Stimulated activated CD4-positive, alpha-beta T cell treated with anti-CD3 and anti-CD28 coated beads, Interleukin-1b, Interleukin-23, amount 100 ng/mL, for 1 hour (primary cell): ENCODE measurements at places on chromosomes 12 and 14.
A peak's percentile ranks its signal among the peaks of the same experiment; 100 is the strongest.

- DNase-seq = no peak
Observed at GRCh38 chr12:108846290-108846701, 11.1 kb downstream of the SSH1 start.

- DNase-seq = no peak
Observed at GRCh38 chr14:28102001-28102400, 664.6 kb upstream of the FOXG1 start.

DNA sequence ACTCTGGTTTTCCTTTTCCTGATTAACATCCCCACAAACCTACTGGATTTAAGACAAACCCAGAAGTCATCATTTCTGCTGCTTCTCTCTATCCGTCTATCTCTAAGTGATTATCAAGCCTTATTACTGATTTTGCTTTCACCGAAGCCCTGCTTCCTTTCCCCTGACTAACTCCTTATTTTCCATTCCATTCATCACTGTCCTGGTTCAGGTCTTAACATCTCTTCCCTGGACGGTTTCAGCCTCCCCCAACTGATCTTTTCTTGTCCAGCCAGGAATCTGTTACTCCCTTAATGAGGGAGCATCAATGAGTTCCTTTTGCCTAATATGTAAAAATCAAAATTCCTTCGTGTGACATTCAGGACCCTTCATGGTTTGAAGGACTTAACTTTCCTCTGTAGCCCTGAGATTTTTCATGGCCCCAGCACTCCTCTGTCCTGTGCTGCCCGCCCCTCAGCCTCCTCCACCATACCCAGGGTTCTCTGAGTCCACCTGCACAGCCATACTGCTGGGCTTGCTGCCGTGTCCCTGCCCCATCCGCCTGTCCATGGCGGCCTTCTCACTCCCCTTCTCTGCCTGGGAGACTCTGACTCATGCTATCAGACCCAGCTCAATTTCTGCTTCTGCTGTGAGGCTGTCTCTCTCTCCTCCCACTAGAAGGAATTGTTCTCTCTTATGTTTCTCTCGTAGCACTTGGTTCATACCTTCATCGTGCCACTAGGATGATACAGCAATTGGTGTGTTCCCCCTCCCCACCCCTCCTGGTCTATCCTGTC, 167.8 kb upstream of the HIF1A start:
- DNase-seq = no peak

- no peak for DNase-seq
Observed at GRCh38 chr12:121800694-121801594, 2.9 kb upstream of the SETD1B start.

- DNase-seq = peak; percentile 70
Observed at GRCh38 chr12:569803-570434, 93.3 kb downstream of the NINJ2 start.

DNA sequence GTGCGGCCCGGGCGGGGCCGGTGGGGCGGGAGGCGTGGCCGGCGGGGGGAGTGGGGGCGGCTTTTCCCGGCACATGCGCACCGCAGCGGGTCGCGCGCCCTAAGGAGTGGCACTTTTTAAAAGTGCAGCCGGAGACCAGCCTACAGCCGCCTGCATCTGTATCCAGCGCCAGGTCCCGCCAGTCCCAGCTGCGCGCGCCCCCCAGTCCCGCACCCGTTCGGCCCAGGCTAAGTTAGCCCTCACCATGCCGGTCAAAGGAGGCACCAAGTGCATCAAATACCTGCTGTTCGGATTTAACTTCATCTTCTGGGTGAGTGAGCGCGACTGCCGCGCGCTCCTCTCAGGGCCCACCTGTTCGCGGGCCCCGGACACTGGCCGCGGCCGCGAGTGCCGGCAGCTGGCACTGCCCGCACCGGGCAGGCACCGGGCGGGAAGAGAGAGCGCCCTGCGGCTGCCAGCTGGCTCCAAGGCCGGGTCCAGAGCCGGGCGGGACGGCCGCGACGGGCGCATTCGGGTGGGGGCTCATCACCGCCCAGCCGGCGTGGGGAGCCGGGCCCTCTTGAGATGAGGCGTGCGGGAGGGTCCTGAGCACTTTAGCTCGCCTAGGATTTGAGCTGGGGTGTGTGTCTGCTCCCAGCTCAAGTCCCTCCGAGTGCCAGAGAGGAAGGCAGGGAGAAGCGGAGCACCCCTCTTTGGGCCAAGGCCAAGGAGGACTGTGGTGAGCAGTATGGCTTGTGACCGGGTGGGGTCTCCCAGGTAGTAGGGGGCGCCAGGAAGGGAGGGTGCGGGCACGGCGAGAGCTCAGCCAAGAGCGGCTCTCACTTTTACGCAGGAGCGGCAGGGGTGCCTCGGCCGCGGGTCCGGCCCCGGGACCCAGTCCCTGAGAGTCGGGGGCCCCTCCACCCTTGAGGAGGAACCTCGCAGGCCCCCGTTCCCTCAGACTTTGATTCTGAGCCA, at the start of gene CD9:
TSS of gene CD9 (plus strand) at position 145 of the 957 bp plus-strand sequence. CDS start at position 245, 100 bp downstream.
- DNase-seq = no peak

- DNase-seq = no peak
Observed at GRCh38 chr14:55073856-55074255, 22.4 kb downstream of the MAPK1IP1L start.

- DNase-seq = no peak
Observed at GRCh38 chr12:5094986-5095385, 51.3 kb downstream of the KCNA5 start.

DNA sequence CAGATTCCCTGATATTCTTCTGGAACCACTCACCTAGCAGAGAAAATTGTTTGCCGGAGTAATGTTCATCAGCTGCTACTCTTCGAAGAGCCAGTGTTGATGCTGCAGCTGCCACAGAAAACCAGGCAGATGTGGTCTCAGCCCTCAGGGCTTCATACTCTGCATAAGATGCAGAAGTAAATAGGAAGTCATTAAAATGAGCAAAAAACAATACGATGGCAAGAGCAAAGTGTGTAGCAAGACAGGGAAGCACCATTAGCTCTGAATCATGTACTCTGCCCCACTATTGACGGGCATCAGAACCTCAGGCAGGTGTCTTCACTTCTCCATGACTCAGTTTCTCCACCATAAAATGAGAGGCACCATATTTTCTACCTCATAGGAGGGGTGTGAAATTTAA, 991.6 kb upstream of the TMEM132C start:
- no peak for DNase-seq

GRCh38 chr12:6444704-6445688, at the start of gene CD27:
Gene CD27 (plus strand): TSS chr12:6444955. CDS start chr12:6445096, 141 bp downstream.
- no peak for DNase-seq

DNA sequence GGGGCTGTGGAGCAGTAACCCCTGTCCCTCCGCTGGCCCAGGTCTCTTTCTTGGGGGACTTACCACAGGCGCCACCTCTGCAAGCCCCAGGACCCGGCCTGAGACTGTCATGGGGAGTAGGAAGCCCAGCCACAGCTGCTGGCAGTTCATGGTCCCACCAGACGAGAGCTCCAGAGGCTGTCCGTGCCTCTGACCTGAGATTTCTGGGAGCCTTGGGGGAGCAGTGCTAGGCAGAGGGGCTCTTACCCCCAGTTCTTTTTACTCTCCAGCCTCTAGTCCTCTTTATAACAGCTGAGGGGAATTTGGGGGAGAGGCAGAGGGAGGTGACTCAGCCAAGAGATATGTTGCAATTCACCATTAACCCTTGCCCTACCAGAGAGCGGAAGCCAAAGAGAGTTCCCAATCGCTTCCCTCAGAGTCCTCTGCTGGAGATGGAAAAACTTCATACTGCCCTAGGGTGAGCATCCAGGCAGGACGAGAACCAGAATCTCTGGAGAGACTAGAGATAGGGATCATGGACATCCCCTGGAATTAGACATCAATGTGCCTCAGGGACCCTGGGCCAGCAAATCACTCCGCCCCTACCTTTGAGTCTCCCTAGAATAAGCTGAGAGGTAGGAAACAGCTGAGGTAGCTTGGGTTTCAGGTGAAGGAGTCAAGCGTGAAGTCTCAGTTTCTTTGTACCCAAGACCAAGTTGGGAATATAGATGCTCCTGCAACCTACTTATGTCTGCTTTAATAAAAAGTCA, at the start of gene MMP19:
TSS of gene MMP19 (minus strand) at position 256 of the 749 bp plus-strand sequence. CDS start at position 150, 106 bp downstream.
- no peak for DNase-seq

DNA sequence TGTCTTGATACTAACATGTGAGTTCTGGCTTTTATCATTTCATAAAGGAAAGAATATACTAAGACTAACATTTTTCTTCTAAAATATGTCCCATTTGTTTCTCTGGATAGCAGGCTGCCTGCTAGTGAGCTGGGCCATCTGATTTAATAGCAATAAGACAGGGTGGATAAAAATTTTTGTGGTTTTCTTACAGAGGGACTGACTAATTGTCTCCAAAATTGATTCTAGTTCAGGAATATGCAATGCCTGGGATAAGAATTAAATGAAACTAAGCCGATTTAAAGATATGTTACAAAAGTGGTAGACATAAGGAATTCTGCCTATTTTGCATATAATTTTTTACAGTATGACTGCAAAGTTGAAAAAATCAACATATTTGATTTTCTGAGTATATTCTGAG, 252.9 kb upstream of the NAV3 start:
- DNase-seq = no peak

- no peak for DNase-seq
Observed at GRCh38 chr12:45913631-45914030, 76.7 kb downstream of the SCAF11 start.

DNA sequence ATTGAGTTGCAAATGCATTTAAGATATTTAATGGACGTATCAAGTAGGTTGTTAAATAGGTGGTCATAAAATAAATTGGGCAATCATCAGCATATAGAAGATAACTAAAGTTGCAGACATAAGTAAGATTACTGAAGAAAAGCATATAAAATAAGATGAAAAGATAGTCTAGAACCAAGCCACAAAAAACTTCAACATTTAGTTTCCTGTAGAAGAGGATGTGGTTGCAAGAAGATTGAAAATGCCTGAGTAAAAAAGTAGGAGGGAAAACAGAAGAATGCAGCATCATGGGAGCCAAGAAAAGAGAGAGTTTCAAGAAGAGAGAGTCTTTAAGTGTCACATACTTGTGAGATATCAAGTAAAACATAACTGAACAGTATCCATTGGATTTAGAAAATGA, 17.6 kb upstream of the SLC16A7 start:
- no peak for DNase-seq

DNA sequence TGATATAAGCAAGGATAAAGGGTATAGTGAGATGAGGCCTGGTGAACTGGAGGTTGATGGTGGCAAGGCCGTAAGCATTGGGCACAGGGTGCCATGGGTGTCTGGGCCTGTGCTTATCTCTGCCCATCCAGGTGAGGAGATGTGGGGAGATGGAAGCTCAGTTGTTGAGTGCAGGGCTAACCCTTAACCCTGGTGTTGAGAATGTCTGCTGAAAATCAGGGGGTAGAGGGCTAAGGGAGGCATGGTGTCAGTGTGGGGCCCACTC, 86.1 kb downstream of the SYNE2 start:
- DNase-seq = no peak

GRCh38 chr12:102669056-102669455, 188.7 kb upstream of the IGF1 start:
- DNase-seq = no peak

GRCh38 chr14:69753860-69754259, 13.1 kb upstream of the SRSF5 start:
- no peak for DNase-seq

GRCh38 chr12:56873382-56873781, 60.8 kb downstream of the SDR9C7 start:
- no peak for DNase-seq

DNA sequence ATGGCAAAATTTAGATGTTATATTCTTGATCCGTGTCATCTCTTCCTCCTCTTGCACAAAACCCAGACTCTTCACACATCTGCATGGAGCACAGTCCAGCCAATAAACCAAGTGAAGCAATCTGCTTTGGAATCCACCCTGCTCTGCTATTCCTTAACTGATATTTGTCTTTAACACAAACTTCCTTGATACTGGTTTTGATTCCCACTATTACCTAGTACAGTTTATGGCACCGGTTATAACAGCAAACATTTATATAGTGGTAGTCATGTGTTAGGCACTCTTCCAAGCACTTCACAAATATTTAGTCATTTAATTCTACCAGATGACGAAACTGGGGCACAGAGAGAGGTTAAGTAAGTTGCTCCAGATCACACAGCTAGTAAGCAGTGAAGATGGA, 12.5 kb downstream of the STYK1 start:
- DNase-seq = no peak

DNA sequence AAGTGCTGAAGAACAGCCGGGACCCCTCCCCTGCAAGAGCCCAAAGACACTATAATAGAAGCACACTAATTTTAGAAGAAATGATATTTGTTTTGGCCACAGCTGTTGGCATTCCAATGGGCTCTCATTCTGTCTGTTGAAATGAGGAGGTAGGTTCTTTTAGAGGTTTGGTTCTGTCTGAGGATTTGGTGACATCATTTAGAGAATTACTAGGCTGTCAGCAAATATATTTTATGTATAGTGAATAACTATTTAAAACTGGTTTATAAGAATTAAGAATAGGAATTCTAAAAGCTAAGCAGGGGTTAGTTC, 200.7 kb upstream of the SLC38A2 start:
- no peak for DNase-seq

DNA sequence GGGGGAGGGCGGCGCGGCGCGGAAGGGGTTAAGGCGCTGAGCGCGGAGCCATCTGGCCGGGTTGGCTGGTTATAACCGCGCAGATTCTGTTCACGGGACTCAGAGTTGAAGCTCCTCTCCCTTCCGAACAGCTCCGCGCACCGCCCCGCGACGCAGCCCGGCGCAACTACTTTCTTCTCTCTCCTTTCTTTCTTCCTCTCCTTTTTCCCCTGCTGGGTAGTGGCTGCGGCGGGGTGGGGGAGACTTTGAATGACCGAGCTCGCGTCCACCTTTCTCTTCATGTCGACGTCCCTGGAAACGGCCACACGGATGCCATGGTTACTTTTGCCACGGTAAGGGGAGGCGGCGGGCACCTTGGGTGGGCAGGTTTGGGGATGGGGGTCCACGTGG, at the start of gene NTF3:
TSS of gene NTF3 (plus strand) at position 98 of the 390 bp plus-strand sequence. CDS start at position 315, 217 bp downstream.
- no peak for DNase-seq

GRCh38 chr12:132084621-132085290, 59.4 kb downstream of the DDX51 start:
- no peak for DNase-seq

DNA sequence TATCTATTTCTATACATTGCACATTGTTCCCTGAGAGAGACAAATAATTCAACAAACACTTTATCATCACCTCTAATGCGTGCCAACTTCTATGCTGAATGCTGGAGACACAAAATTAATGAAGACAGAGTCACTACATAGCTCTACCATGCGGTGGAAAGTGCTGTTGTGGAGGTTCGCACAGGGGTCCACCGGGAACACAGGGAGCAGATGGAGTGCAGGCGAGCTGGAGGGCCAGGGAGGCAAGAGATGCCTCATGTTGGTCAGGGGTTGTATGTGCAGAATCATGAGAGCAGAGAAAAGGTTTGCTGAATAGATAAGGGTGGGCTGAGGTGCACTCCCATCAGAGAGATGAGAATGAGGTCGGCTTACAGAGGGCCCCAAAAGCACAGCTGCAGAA, 25.2 kb downstream of the FAM234B start:
- no peak for DNase-seq

GRCh38 chr14:22886500-22887259, 3.7 kb downstream of the REM2 start:
- DNase-seq = peak; percentile 49

DNA sequence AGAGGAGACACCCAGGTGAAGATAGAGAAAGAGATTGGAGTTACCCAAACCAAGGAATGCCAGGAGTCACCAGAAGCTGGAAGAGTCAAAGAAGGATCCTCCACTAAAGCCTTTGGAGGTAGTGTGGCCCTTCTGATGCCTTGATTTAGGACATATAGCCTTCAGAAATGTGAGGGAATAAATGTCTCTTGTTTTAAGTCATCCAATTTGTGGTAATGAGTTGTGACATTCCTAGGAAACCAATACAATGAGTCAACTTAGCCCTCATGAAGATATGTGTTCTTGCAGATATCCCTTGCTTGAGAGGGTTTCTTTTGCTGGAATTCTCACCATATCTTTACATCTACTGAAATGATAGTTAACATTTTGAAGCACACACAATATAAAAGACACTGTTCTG, 58.8 kb downstream of the CCER1 start:
- no peak for DNase-seq

GRCh38 chr12:89574736-89575208, 48.9 kb upstream of the POC1B start:
- no peak for DNase-seq
